ENCODE measurements at places on chromosomes 1 and 21.

GRCh38 chr1:25715888-25716287 lies 84.1 kb upstream of the SELENON start:
- DNase-seq = no peak

- DNase-seq = no peak
Measured at GRCh38 chr1:248786156-248786555, 30.6 kb upstream of the LYPD8 start.

- peak; percentile 47 for DNase-seq
Measured at GRCh38 chr1:50368179-50369007, 54.9 kb downstream of the DMRTA2 start.

- DNase-seq = no peak
Measured at GRCh38 chr1:76267631-76268030, 193.1 kb downstream of the ST6GALNAC3 start.

- no peak for DNase-seq
Measured at GRCh38 chr1:226778657-226779058, 39.6 kb upstream of the ITPKB start.

Measured in erythroblast (primary cell).